ENCODE measurements at places on chromosomes 4 and X. TPM values are rescaled to one million over a fixed set of nuclear protein-coding genes. Genes with fewer than 3 reads are reported as not detected.

DNA sequence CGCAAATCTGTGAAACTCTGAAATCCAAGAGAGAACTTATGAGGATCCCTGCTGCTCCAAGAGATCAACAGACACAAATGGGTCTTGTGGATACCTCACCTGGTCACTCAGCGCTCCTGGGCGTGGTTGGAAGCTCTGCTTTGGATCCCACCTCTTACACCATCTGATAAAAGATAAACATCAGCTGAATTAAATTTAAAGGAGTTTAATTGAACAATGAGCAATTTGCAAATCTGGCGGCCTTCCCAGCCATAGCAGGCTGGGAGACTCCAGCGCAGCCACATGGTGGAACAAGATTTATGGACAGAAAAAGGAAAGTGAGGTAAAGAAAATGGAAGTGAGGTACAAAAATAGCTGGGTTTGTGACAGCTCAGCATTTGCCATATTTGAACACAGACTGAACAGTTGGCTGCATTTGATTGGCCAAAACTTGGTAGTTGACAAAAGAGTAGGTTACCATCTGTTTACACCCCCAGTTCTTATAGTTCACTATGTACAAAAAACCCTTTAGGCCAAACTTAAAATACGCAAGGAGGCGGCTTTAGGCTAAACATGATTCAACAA, 437.3 kb upstream of the NDST3 start:
- no peak for DNase-seq

- DNase-seq = no peak
Measured at GRCh38 chr4:182880387-182881356, 36.5 kb downstream of the DCTD start.

DNA sequence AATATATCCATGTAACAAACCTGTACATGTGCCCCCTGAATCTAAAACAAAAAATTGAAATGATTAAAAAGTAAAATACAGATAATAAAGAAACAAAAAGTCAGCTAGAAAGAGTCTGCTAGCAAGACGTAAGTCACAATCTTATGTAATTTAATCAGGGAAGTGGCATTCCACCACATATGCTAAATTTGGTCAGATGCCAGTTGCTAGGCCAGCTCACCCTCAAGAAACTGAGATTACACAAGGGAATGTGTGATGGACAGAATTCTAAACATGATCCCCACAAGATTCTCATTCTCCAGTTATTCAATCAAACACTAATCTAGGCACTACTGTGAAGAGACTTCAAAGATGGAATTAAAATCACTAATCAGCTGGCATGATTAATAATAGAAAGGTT, 689.3 kb downstream of the CENPC start:
- DNase-seq = no peak

DNA sequence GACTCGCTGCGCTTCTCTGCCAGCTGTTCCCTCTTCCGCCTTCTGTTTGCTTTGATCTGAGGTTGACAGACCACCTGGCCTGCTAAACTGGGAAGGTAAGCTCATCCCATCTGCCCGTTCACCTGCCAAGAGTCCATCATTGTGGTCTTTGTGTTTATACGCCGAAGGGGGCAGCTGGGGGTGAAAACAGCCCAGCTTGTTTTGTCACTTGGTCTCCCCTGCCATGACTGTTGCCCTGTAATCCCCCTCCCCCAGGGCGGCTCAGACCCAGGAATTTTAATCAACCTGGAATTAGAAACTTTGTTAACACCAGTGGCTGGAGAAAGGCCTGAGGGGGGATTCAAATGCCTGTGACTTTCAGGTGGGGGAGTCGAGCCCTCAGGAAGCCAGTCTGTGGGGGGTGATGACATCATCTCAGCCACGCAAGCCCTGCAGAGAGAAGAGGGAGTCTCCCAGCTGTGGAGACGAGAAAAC, 333.3 kb downstream of the BCOR start:
- DNase-seq = no peak

DNA sequence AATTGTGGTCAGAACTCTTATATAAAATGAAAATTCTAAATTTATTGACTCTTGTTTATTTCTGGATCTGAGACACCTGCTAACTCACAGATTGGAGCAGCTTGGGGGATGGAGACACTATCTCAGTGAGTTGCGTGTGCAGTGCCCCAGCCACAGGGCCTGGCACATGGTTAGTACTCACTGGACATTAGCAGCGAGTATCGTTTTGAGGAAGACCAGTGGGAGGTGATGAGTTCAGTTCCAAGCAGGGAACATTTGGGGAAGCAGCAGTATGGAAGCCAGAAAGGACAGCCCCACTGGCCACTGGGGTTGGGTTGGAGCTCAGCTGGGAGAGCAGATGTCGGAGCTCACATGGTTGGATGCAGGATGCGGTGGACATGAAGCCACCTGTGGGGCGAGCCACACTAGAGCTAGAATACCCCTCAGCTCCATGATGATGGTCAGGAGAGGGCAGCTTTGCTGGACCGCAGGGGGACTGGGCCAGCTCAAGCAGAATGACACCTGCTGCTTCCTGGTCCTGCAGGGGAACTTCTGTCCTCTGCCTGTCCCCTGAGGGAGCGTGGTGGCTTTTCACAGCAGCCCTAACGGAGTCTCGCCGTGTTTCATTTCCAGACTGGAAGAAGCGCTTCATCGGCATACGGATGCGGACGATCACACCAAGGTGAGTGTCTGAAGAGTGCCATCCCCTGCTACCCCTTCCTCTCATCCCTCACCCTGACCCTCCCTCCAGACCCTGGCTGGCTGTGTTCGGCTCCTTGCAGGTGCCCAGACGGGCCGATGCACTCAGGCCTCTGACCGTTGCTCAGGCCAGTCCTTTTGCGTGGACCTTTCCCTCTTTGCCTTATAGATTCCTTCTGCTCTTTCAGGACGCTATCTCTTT, 32.5 kb downstream of the HTRA3 start:
- DNase-seq = no peak

- DNase-seq = no peak
Measured at GRCh38 chrX:150269605-150270254, 93.4 kb upstream of the MAMLD1 start.

GRCh38 chr4:42410446-42410845, 13.2 kb downstream of the SHISA3 start:
- no peak for DNase-seq

DNA sequence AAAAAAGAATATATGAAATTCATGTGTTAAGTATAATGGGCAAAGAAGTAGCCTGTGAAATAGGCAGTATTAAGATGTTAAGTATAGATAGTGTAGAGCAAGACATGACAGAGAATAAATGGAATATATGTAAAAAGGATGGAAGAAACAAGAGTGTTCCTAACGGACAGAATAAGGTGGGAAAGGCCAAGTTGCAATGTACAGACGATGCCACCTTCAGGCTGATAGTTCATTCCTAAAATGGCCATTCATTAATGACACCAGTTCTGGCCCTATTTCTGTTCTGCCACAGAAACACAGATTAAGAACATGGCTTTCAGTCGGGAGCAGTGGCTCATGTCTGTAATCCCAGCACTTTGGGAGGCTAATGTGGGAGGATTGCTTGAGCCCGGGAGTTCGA, 4.4 kb upstream of the FAM184B start:
- DNase-seq = no peak

DNA sequence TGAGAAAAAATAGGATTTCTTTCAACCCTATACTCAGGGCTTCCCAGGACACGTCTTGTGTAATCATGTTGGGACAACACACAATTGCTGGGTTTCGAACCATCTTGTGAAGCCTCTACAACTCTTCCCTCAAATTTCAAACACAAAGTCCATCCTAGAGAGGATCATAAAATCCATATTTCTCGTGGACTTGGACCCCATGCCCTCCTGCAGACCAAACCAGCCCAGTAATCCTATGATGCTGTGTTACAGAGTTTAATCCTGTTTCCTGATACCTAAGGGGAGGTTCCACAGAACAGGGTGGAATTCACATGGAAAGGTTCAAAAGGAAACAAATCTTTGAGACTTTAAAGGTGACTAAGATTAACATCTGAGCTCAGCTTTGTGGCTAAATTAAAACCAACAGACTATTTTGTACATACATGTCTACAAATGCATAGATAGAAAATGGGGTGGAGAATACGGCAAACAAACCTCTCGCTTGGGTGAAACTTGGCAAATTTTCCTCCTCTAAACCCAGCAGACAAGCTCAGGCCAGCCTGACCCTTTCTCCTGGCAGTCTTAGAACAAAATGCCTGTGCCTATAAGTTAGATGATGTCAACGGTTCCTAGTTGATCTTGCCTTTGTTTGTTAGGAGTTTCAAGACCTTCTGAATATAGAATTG, 38.1 kb downstream of the EGFL6 start:
- DNase-seq = no peak

GRCh38 chrX:150703695-150703974, 10.4 kb downstream of the MTMR1 start:
- DNase-seq = no peak

GRCh38 chr4:82223715-82224114, 150.1 kb downstream of the HNRNPD start:
- DNase-seq = no peak

- no peak for DNase-seq
Measured at GRCh38 chr4:83036991-83037665, 2.1 kb downstream of the COPS4 start.

DNA sequence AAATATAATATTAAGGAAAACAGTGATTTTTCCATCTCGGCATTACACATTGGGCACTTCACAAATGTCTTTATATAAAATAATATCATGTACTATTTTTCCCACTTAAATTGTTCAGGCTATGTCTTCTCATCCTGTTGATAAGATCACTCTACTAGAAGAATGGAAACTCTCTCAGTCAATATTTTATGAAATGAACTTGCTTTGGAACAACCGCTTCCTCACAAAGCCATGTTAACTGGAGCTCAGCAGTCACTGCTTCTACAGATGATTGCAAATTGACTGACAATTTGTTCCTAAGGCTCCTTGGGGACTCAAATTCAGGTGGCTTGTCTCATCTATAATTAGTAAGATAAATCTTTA, 127.5 kb upstream of the CBR4 start:
- DNase-seq = no peak

GRCh38 chr4:17635056-17635455, 20.6 kb downstream of the MED28 start:
- no peak for DNase-seq

- DNase-seq = no peak
Measured at GRCh38 chr4:41609851-41610250, 71.9 kb downstream of the LIMCH1 start.

- DNase-seq = no peak
Measured at GRCh38 chrX:103258275-103258674, 3.3 kb upstream of the TCEAL8 start.

DNA sequence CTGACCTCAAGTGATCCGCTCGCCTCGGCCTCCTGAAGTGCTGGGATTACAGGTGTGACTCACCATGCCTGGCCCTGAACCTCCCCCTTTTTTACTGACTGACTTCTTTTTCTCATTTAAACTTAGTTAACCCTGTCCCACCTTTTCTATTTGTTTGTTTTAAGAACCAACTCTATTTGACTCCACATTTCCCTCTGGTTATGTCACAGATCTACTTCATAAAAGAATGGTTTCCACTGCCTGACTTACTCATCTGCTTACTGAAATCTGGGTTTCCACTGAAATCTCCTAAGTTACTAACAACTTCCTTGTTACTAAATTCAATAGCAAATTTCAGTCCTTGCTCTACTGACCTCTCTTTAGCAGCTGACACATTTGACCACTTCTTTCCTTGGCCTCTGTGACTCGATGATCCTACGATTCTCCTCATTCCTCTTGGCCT, 28.0 kb upstream of the NSUN7 start:
- DNase-seq = no peak

DNA sequence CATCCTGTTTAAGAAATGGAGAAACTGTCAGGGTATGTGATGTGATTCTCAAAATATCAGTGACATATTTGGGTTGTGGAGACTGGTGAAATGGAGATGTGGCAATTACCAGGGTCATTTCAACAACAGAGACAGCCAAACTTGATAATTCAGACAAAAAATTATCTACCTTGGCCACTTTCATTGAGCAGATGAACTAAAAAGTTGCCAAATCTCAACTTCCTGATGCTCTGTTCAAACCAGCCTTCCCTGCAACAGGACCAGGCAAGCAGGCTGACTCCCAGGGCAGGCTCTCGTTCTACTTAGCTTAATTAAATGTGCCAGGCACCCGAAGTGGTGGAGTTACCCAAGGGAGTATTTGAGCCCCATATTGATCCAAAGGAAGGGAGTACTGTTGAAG, 199.6 kb downstream of the AFF2 start:
- DNase-seq = no peak

- no peak for DNase-seq
Measured at GRCh38 chr4:87574996-87575395, 33.3 kb upstream of the DSPP start.

GRCh38 chrX:153667281-153667955, 6.2 kb downstream of the PNCK start:
- DNase-seq = no peak

DNA sequence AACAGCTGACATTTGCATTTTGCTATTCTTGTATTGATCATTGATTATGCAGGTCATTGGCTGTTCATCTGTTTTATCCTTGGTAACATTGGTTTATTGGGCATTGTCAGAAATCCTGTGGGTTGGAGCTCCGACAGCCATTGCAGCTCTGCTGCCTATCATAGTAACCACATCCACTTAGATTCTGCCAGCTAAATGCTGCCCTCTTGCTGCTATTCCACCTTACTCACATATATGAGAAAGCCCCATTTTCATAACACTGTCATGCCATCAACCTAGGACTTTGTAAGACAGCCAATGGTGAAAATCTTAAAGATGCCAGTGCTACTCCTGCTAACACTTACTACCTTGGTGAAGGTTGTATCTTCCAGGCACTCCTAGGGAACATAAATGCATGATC, 187.3 kb upstream of the CXCL13 start:
- no peak for DNase-seq

GRCh38 chrX:67523002-67523681, 20.7 kb upstream of the AR start:
- DNase-seq = no peak

- no peak for DNase-seq
Measured at GRCh38 chr4:2472187-2472586, 3.3 kb downstream of the RNF4 start.

GRCh38 chr4:124445071-124445470, 267.5 kb downstream of the ANKRD50 start:
- no peak for DNase-seq

- peak; percentile 36 for DNase-seq
Measured at GRCh38 chrX:39491548-39492297, 606.0 kb downstream of the BCOR start.

FRAS1 gene
- not detected for total RNA-seq

POU4F2 gene
- not detected for total RNA-seq

PAGE2B gene
- not detected for total RNA-seq

TCP11X2 gene
- total RNA-seq = not detected

GRIA2 gene
- not detected for total RNA-seq

CDKL5 gene
- 3.7 TPM for total RNA-seq

PAGE5 gene
- total RNA-seq = 0.67 TPM

IRS4 gene
- not detected for total RNA-seq

SPARCL1 gene
- not detected for total RNA-seq

HSD17B13 gene
- 0.35 TPM for total RNA-seq

GAGE12H gene
- not detected for total RNA-seq

DDX53 gene
- total RNA-seq = not detected

ETNPPL gene
- total RNA-seq = not detected

TRAM1L1 gene
- not detected for total RNA-seq

SLC26A1 gene
- not detected for total RNA-seq

GCNA gene
- total RNA-seq = 4.1 TPM

WNK3 gene
- 0.46 TPM for total RNA-seq

PAGE2 gene
- not detected for total RNA-seq

ASMT gene
- 0.44 TPM for total RNA-seq

NPNT gene
- not detected for total RNA-seq

TRIML2 gene
- total RNA-seq = not detected

SORCS2 gene
- total RNA-seq = not detected

SYP gene
- 0.82 TPM for total RNA-seq

AREG gene
- 2.2 TPM for total RNA-seq

MAGEA4 gene
- not detected for total RNA-seq
